Myocyte (in vitro differentiated cells): ENCODE measurements at places on chromosomes 2 and 18.

DNA sequence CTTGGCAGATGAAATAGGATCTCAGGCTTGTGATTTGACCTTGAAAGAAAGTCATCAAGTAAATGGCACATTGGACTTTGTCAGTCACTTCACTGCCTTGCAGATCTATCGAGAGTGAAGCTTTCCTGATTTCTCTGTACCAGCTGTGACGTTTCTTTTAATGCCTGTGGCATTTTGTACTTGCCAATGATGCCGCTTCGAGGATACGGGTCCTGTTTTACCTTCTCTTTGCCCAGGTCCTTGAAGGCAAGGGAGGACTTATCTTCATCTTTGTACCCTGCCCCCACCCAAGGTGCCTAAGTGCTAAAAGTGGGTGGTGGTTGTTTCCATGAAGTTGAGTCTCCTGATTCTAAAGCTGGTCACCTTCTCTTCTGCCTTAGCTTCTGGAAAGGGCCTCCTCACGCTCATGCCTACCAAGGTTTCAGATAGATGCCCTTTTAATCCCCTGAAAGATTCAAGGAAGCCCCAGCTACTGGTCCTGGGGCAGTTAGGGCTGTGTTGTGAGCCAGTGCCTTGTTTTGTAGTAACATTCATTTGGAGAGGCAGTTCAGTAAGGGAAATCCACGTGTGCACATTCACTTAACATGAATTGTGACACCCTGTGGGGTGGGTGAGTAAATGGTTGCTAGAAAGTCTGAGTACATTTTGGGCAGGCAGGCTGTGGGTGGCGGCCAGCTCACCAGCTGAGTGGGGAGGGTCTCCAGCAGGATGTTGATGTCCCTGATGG, 6.1 kb downstream of the LBH start:
- no peak for DNase-seq

- no peak for DNase-seq
Measured at GRCh38 chr2:70526126-70526525, 27.5 kb downstream of the TGFA start.

DNA sequence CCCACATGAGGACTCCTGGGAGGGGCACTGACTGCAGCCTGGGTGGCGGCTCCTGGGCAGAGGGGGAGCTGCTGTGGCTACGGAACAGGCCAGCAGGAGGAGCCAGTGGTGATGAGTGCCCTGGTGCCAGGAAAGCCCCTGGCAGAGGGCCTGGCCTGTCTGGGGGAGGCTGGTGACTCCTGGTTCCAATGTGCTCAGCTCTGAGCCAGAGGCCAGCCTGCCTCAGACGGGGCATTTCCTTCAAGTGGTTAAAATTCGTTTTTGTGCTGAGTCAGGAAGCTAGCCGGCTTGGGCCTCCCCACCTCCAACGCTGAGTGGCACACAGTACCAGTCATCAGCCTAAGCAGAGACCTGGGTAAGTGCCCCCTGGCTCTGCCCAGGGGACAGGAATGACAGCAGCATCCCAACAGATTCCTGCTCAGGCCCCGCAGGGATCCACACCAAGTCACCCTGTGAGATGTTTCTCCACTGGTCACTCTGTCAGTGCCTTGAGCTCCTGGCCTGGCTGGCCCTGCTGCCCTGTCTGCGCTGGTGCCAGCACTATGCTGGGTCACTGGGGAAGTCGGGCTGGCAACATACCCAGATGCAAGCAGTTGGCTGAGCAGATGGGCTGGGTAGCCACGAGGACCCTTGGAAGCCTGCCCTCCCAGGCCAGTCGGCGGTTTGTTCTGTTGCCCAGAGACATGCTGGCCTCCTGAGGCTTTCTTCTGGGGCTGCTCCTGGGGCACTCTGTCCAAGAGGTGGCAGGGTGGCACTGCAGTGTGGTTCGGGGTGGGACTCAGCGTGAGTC, 7.1 kb upstream of the KLF11 start:
- DNase-seq: peak; percentile 96

- DNase-seq: no peak
Measured at GRCh38 chr18:6504605-6505497, 90.1 kb upstream of the L3MBTL4 start.

- no peak for DNase-seq
Measured at GRCh38 chr2:217810260-217810659, 192.5 kb downstream of the TNS1 start.

- DNase-seq: peak; percentile 89
Measured at GRCh38 chr2:165293440-165294420, 54.5 kb downstream of the SCN2A start.

- DNase-seq: no peak
Measured at GRCh38 chr2:238653431-238654109, 194.3 kb upstream of the TWIST2 start.

GRCh38 chr2:21836261-21836660, 712.5 kb downstream of the TDRD15 start:
- DNase-seq: no peak
